Stimulated activated CD4-positive, alpha-beta T cell treated with anti-CD3 and anti-CD28 coated beads, Interleukin-2, amount 100 ng/mL, for 24 hours (primary cell): ENCODE measurements at places on chromosomes 7 and 10.

- no peak for DNase-seq
These were observed 65.4 kb downstream of the CFAP46 start for GRCh38 chr10:132876993-132877431.

DNA sequence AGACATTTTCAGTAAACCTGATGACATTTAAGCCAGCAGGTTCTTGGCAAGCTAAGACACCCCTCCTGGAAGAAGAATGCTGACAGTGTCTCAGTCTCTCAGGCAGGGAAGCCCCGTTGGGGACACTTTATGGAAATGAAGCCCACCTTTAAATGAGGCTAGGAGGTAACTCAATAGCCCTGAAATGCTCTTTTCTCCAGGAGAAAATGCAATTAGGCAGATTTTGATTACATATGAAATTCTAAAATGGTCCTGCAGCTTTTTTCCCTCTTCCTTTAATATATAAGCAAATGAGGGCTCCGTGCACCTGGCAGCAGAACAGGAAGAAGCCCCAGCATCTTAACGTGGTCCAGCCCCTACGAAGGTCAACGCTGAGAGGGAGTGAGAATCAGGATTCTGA lies 65.8 kb upstream of the CHST15 start:
- DNase-seq: no peak

DNA sequence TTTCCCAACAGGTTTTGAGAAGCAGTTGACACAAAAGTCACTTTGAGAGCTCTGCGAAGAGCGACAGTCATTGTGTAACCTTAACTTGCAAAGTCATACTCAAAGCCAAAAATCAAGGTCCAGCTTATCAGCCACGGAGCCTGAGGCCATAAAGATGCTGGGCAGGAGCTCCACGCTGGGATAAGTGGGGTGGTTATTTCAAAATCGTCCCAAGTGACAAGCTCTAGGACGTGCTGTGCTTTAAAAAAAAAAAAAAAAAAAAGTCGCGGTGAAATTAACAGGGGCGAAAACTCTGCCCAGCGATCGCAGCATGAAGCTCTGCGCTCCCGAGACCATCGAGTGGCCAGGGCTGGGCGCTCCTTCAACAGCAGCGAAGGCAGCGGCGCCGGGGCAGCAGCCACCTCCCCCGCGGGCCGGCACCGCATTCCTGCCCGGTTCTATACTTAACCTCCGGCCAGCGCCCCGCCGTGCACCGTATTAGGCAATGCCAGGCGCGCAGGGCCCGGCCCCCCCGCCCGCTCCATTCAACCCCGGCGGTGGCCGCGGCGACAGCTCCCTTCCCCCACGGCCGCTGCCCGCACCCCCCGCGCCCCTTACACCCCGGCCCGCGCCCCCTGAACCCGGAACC lies 657 bp downstream of the HACD1 start:
- DNase-seq: peak; percentile 49

- no peak for DNase-seq
These were observed 67.5 kb downstream of the CHST15 start for GRCh38 chr10:124025660-124026588.

DNA sequence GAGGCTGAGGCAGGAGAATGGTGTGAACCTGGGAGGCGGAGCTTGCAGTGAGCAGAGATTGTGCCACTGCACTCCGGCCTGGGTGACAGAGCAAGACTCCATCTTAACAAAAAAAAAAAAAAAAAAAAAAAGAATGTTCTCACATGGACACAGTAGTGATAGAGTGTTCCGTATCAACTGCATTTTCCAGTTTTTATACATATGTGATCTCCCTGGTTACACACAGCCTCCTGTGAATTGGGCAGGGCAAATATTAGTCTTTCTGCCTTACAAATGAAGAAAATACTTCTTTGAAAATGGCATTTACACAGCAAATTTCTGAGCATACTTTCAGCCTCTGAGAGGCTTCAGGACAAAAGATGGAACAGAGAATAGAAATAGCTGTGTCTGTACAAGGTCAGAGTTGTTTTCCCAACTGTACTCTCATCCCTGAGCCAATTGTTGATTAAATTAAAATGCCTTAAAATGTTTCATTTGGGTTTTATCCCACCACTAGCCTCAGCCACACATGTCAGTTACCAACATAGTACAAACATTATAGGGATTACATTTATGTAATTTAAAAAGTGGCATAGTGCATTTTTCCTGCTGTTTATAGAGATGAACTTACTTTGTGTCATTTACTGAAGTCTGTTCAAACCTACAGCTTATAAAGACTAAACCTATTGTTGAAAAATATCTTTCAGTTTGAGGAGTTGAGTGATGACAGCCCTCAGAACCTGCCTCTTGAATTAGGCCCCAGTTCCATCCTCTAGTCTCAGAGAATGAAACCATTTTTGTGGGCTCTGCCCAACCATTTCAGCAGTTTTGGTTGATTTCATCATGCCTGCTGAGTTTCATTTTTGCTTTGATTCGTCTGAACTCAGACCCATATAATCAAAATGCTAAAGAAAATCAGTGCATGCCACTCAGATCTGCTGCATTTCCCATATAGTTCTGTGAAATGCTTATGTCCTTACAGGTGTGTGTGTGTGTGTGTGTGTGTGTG lies 609.4 kb upstream of the C7orf33 start:
- DNase-seq: no peak

DNA sequence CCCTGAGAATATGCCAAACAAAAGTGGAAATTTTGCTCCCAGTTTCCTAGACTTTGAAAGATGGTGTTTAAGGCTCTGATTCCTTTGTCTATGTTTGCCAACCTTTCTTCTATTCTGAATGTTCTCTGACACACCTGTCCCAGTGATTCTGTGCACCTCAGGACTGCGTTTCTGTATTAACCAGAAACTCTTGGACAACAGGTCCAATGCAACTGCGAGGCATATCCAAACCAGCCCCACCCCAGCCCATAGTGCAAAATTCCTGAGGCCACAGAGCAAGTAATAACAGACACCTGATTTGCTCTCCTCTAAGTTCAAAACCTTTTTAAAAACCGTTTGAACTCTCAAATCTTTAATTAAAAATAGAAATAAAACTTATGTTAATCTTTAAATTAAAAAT lies 37.0 kb upstream of the MSRB2 start:
- no peak for DNase-seq
